Foreskin melanocyte (primary cell): ENCODE measurements at places on chromosomes 13 and 19.

DNA sequence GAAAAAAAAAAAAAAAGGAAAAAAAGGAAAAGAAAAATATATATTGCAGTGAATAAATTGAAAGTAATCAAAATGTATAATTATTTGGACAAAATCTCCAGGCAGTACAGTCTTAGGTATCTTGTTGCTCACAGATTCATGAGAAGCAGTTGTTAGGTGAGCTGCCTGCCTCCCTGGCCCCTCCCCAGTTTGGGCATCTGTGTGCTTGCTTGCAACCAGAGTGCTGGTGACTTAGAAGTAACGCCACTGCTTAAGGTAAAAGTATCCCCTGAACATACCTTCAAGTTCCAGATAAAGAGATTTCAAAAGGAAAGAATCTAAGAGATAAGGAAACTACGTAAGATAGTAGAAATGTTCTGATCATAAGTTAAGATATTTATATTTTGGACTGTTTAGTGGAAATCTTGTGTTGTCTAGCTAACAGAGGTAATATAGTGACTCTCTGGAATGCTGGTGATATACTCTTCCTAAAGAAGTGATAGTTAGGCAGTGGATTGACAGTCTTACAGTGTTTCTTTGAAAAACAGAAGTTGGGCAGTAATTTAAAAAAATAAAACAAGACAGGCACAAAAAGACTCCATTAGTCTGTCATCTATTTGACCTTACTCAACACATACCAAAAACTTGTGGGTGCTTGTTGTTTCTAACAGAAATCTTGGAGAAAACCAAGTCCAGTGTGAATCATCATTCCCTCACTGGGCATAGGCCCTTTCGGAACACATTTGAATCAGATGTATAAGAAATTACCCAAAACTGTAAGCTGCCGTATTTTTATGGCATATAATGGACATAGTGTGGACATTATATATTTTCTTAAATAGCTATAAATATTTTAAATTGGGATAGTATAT is 38.3 kb upstream of the KCTD4 start:
- DNase-seq: no peak

GRCh38 chr13:42086582-42086981 is 38.1 kb downstream of the DGKH start:
- DNase-seq: peak; percentile 52

DNA sequence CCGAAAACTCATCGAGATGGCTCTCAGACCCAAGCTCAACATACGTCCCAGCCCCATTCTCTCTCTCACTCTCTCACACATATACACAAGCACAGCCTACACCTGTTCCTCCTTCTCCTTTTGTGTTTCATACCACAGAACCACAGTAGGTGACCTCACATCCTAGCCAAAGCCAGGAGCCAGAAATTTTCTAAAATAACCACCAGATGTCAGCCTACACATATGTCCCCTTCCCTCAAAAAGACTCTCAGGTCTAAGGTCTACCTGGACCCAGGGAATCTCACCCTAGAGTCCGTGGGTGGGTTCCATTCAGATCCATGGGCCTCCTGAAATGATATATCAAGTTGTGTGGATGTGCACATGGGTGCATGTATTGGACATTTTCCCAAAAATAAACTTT is 104.2 kb upstream of the IPO5 start:
- no peak for DNase-seq

- no peak for DNase-seq
These were observed 41.4 kb downstream of the SUCLA2 start for GRCh38 chr13:47959468-47960247.

GRCh38 chr19:2754659-2755447 is 15.0 kb upstream of the SLC39A3 start:
- no peak for DNase-seq

DNA sequence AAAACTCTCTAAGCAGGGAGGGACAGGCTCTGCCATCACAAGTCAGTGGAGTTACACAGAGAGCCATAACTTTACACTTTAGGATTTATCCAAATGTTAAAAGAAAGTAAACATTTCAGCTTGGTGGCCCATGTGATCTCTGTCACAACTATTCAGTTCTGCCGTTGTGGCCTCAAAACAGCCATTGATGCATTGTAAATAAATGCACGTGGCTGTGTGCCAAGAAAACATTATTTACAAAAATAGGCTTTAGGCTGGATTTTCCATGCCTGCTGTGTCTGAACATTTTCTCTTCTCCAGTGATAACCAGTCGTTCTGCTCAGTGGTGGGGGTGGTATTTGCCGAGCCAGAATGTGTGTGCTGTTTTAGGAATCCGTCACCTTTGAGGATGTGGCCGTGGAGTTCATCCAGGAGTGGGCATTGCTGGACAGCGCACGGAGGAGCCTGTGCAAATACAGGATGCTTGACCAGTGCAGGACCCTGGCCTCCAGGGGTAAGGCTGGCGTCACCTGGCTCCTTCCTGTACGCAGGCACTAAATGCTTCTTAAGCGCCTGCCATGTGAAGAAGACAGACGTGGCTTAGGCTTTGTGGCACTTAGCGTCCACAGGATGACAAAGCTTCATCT is 4.9 kb downstream of the ZNF333 start:
- no peak for DNase-seq

GRCh38 chr13:50691681-50692263 is 151.7 kb downstream of the DLEU7 start:
- DNase-seq: no peak

DNA sequence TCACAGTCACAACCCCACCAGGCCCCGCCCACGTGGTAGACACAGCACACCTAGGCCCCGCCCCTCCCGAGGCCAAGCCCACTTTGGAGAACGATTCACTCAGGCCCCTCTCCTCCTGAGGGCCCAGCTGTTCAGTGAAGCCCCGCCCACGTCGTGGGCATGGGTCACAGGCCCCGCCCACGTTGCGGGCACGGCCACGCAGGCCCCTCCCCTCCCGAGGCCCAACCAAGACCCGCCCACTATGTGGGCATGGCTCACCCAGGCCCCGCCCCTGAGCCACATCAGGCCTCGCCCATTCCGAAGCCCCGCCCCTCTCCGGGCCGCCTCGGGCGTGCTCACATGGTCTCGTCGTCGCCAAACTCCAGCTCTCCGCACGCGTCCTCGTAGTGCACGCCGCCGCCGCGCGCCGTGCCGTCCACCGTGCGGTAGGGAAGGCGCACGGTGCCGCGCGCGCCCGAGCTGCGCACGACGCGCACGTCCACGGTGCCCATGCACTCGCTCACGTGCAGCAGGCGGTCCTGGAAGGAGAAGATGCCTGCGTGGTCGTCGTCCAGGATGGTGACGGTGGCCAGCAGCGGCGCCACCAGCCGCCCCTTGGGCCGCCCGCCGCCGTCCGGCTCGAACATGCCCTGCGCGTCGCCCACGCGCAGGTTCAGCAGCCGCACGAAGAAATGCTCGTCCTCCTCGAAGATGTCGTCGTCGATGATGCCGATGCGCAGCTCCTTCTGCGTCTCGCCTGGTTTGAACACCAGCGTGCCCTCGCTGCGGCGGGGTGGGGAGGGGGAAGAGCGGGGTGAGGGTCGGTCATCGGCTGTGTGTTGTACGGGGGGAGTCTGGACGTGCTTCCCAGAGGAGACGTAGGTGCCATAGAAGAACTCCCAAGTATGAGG is 24.0 kb downstream of the SLC8A2 start:
- DNase-seq: peak; percentile 60

DNA sequence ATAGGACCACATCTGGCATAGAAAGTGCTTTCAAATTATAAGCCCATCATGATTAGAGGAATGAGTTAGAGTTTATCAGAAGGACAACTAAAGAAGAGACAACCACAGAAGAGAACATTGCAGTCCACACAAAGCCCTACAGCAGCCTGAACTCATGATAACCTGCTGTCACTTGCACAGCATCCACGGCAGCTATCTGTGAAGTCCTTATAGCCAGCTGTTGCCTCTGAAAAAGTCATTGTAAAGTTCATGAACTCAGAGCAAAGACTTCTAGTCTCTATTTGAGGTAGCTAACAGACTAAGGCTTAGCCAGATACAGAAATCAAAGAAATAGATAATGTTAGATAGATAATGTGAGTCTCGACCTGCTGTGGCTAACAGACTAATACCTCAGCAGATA is 450.0 kb downstream of the KLF5 start:
- no peak for DNase-seq

GRCh38 chr13:77034881-77035280 is 7.9 kb upstream of the FBXL3 start:
- no peak for DNase-seq

GRCh38 chr13:106143392-106143791 is 392.1 kb downstream of the EFNB2 start:
- DNase-seq: no peak

DNA sequence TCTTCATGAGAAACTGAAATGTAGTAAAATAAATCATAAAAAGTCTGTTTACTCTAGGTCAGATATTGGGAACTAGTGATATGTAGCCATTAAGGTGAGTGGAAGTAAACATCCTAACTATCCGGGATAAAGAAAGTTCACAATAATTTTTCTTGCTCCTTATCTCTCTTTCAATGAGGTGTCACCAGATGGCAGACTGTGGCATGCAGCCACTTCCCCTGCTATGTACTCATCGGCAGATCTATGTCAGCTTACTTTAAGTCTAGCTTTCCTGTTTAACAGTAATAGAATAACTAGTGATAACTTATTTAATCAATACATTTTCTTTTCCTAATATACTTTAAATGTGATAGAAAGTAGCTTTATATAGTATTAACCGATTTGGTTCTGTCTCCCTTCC is 181.9 kb downstream of the NDFIP2 start:
- no peak for DNase-seq

DNA sequence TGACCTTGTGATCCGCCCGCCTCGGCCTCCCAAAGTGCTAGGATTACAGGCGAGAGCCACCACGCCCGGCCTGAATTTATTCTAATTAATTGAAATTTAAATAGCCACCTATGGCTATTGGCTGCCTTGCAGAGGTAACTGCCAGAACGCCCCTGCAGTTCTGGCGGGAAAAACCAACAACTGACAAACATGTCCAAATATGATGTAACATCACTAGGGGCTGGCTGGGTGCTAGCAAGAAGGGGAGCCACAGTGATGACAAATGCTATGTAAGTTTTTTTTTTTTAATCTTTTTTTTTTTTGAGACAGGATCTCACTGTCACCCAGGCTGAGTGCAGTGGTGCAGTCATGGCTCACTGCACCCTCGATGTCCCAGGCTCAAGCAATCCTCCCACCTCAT is 12.9 kb downstream of the ZSWIM9 start:
- DNase-seq: no peak

GRCh38 chr13:49841964-49842363 is 49.5 kb upstream of the KPNA3 start:
- DNase-seq: no peak
